ENCODE measurements at places on chromosomes 1 and 21. TPM values are rescaled to one million over a fixed set of nuclear protein-coding genes. Genes with fewer than 3 reads are reported as not detected.

Gene PRDM2
- 12.0 TPM for total RNA-seq

Gene ABCA4
- total RNA-seq: 0.42 TPM

Gene C1orf116
- total RNA-seq: 72.0 TPM

Gene ADGRL4
- total RNA-seq: 0.21 TPM

Measured in airway epithelial cell (primary cell).